ENCODE measurements at places on chromosomes 3 and 15.

DNA sequence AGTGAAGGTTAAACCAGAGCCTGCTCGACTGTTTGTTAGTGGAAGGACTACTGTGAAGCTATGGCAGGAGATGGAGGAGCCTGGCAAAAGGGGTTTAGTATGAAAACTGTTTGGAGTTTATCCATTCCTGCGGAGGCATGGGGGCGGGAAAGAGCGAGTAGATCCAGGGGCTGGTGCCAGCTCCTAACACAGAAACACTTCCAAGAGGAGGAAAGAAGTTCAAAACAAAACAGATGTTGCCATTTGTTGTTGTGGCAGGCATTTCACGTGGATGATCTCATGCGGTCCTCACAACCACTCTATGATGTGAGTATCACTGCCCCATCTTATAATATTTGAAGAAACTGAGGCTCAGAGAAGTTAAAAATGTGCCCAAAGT is 30.7 kb upstream of the KY start:
- DNase-seq: no peak

DNA sequence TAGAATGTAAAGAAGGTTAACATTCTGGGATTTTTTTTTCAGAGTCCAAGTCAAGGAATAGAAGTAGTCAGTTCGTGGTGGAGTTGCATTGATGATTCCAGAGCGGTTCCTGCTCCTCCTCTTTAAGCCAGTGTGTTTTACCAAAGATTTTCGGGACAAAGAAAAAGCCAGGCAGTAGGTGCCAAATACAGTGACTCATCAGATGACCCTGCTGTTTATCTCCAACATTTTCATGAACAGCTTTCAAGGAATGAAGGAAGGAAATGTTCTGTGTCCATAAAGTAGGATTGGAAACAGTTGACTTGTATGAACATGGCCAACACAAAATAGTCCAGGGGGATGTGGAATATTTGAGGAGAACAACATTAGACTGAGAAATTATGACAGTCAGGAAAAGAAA is 142.4 kb upstream of the TMC3 start:
- DNase-seq: no peak

- no peak for DNase-seq
Measured at GRCh38 chr3:151204530-151205402, 1.8 kb upstream of the GPR171 start.

DNA sequence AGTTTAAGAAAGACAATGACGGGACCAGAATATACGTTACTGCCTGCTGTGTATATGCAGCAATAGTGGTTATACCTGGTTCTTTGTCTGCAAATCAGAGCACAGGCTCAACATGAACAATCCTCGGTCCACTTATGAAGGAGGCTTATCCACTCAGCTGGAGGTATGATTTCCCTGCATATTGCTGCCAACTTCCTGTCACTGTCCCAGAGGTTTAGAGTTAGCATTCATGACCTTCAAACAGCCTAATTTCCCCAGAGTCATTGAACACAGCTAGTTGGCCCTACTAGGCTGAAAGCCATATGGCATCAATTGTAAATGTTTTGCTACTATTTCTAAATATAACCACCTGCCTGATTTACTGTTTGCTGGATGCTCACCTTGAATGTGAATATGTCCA is 224.9 kb upstream of the ZNF717 start:
- DNase-seq: no peak

GRCh38 chr15:66105286-66106265 is 148.0 kb downstream of the MEGF11 start:
- DNase-seq: no peak

GRCh38 chr3:46902188-46902631 is 24.7 kb downstream of the PTH1R start:
- DNase-seq: no peak

DNA sequence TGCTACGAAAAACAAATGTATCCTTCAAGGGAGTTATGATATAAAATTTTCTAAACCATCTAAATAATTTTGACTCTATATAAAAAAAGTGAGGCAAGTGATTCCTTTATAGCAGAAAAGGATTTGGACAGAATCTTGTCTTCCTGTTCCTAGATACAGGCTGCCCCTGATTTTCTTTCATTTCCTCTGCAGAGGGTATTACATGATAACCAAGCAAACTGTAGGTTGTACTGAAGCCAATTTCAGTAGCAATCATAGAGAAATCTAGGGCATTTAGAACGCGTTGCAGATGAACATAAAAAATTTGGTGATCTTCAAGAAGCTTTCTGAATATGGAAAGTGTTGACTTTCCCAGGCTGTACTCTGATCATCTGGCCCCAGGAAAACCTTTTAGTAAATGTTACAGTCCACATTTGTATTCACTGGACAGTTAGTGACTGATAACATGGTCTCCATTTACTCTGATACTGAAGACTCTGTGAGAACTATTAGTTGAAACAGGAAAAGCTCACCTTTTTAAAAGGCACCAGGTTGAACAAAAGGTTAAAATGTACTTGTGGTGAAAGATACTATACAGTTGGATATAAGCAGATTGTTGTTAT is 9.1 kb upstream of the UTS2B start:
- DNase-seq: no peak

- DNase-seq: no peak
Measured at GRCh38 chr3:24182756-24183155, 237.7 kb downstream of the NR1D2 start.

GRCh38 chr15:34116620-34117019 is 14.7 kb downstream of the PGBD4 start:
- DNase-seq: no peak

GRCh38 chr3:144893980-144894379 is 922.4 kb downstream of the DIPK2A start:
- no peak for DNase-seq

DNA sequence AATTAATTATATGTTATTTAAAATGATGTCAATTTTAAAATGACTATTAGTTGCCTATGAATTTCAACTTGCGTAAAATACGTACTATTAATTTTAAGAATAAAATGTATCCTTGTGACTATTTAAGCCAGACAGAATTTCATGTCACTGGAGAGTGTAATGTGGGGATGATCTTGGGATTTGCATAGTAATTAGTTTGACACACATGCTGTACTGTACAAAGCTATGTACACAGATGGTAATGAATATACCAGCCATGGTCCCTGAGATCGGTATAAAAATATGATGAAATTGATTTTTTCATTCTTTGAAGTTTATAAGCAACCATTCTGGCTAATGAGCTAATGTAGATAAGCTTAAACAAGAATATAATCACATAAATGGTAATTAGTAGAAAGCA is 134.4 kb upstream of the ROBO1 start:
- DNase-seq: no peak

Measured in stimulated activated CD8-positive, alpha-beta memory T cell treated with anti-CD3 and anti-CD28 coated beads, Interleukin-4, amount 100 ng/mL, for 4 hours (primary cell).